ENCODE measurements at places on chromosomes 6 and 20.

- DNase-seq, result no peak
- no peaks in the 10 kb centered on the region for H3K36me3 ChIP-seq
- H3K4me3 ChIP-seq, result no peak overlapping the region
Measured at GRCh38 chr20:51185277-51185676, 162.4 kb upstream of the KCNG1 start.

DNA sequence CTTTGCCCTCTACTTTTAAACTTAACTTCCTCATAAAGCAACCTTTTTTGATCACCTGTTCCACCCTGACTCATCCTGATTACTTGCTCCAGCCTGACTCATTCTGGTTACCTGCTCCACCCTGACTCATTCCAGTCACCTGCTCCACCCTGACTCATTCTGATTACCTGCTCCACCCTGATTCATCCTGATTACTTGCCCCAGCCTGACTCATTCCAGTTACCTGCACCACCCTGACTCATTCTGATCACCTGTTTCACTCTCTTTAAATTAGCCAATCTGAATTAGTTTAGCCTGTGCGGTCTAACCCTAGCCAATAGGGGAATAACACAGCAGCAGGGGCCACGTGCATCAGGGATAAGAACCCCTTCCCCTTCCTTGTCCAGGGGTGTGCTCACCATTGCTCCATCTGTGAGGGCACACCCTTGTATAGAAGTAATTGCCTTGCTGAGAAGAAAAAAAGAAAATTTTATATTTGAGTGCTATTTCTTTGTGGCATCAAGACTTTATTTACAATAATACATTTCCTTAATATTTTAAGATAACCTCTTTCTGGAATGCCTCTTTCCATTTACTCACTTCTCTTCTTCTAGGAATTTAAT, 17.9 kb downstream of the HLA-G start:
- peak; percentile 77 for DNase-seq
- peaks cover 23% of the 10 kb centered on the region for H3K4me1 ChIP-seq
- no peak overlapping the region for H3K4me3 ChIP-seq
- peaks cover 68% of the 10 kb centered on the region for H3K27me3 ChIP-seq
- H3K36me3 ChIP-seq, result no peaks in the 10 kb centered on the region

GRCh38 chr20:39075731-39076130, 113.6 kb downstream of the DHX35 start:
- no peaks in the 10 kb centered on the region for H3K36me3 ChIP-seq
- peaks cover 8% of the 10 kb centered on the region for H3K4me1 ChIP-seq
- no peak for DNase-seq
- H3K4me3 ChIP-seq, result no peak overlapping the region

- H3K27me3 ChIP-seq, result peaks cover 24% of the 10 kb centered on the region
- peaks cover 16% of the 10 kb centered on the region for H3K4me1 ChIP-seq
- peak overlapping the region; percentile 86 for H3K4me3 ChIP-seq
- DNase-seq, result peak; percentile 88
- no peaks in the 10 kb centered on the region for H3K36me3 ChIP-seq
Measured at GRCh38 chr6:44072959-44073611, 54.2 kb downstream of the MRPL14 start.

- no peak overlapping the region for H3K27ac ChIP-seq
- no peaks in the 10 kb centered on the region for H3K36me3 ChIP-seq
- no peak for DNase-seq
- peaks cover 2% of the 10 kb centered on the region for H3K4me1 ChIP-seq
- peaks cover 5% of the 10 kb centered on the region for H3K27me3 ChIP-seq
Measured at GRCh38 chr6:163603395-163603794, 188.9 kb downstream of the QKI start.

DNA sequence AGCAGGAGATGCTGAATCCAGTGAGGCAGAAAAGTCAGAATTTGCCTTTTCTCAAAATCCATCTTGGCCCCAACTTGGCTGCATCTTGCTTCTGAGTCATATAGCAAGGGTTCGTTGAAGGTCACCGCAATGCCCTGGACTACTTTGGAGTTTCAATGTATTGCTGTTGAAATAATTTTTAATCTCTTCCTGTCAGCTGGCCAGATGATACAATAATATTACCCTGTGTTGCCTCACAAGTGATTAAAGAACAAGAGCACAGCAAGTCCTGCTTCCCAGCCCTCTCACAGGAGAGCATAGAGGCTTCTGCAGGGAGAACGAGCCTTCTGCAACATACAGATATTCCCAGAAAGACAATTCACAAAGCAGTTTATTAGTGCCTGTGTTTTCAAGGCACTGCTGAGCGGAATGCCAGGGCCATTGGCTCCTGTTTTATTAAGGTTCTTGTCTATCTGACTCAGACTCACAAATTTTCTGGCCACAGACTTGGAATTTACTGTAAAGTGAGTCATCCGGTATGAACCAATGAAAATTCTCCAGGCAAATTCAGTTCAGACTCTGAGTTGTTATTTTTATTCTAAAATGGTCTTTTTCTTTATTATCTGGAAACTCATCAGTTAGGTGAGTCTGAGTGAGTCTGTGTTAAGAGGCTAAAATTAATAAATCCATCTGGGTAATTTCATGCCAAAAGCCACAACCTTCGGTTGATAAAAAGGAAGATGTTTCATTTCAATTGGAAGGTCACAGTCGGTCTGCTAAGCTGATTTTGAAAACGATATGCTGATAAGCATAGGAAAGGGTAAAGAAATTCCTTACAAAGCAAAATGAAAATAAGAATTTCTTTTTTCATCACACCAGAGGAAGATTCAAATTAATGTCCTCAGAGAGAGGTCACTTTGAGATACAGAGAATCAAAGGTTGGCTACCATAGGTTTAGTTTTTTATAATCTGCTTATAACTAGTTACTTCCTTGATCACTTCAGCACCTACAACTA, 289.4 kb upstream of the STXBP5 start:
- peaks cover 13% of the 10 kb centered on the region for H3K4me1 ChIP-seq
- no peaks in the 10 kb centered on the region for H3K36me3 ChIP-seq
- DNase-seq, result no peak

- H3K4me1 ChIP-seq, result no peaks in the 10 kb centered on the region
- H3K27me3 ChIP-seq, result no peaks in the 10 kb centered on the region
- no peak for DNase-seq
Measured at GRCh38 chr6:121503589-121503991, 68.1 kb downstream of the GJA1 start.

- H3K36me3 ChIP-seq, result no peaks in the 10 kb centered on the region
- peaks cover 9% of the 10 kb centered on the region for H3K27me3 ChIP-seq
- H3K4me1 ChIP-seq, result no peaks in the 10 kb centered on the region
- DNase-seq, result no peak
- no peak overlapping the region for H3K4me3 ChIP-seq
Measured at GRCh38 chr20:57794600-57795341, 85.0 kb upstream of the PMEPA1 start.

GRCh38 chr6:128240024-128240428, 280.4 kb downstream of the PTPRK start:
- H3K4me1 ChIP-seq, result peaks cover 4% of the 10 kb centered on the region
- no peak overlapping the region for H3K4me3 ChIP-seq
- no peaks in the 10 kb centered on the region for H3K36me3 ChIP-seq

GRCh38 chr20:18019068-18019467, 38.6 kb downstream of the OVOL2 start:
- no peaks in the 10 kb centered on the region for H3K36me3 ChIP-seq
- no peak for DNase-seq
- no peaks in the 10 kb centered on the region for H3K4me1 ChIP-seq
- H3K4me3 ChIP-seq, result no peak overlapping the region
- H3K27ac ChIP-seq, result no peak overlapping the region

GRCh38 chr6:105120570-105120969, 59.2 kb downstream of the POPDC3 start:
- no peak overlapping the region for H3K27ac ChIP-seq
- H3K4me1 ChIP-seq, result no peaks in the 10 kb centered on the region
- DNase-seq, result no peak
- peaks cover 35% of the 10 kb centered on the region for H3K27me3 ChIP-seq

GRCh38 chr20:16664020-16664419, 65.8 kb upstream of the SNRPB2 start:
- H3K4me3 ChIP-seq, result no peak overlapping the region
- H3K27ac ChIP-seq, result no peak overlapping the region
- H3K4me1 ChIP-seq, result no peaks in the 10 kb centered on the region
- DNase-seq, result no peak
- no peaks in the 10 kb centered on the region for H3K27me3 ChIP-seq

Data from activated CD8-positive, alpha-beta memory T cell treated with anti-CD3 and anti-CD28 coated beads, Interleukin-2, amount 10 ng/mL, durations not matched to agents 7 days and 5 days (primary cell).